ENCODE measurements at places on chromosomes 6 and 20.

GRCh38 chr6:154555073-154555677, 44.7 kb upstream of the CNKSR3 start:
- DNase-seq, result no peak

DNA sequence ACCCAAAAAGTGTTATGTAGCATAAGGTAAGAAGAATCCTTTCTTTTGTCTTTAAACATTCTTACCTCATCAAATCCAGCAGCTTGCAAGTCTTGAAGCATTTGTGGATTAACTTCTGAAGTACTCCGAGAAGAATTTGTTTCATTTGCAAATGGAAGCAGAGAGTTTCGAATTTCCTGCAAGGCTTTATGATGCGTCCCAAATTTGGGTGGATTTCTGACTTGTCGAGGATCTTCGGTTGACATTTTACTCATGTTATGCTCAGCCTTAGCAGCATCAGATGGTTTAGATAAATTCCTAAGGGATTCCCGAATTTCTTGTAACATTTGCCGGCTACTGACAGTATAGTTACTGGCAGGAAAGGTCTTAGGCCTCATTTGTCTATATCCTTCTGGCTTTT, 16.2 kb downstream of the LATS1 start:
- DNase-seq, result no peak

- no peak for DNase-seq
These were observed 112.6 kb upstream of the TRAF3IP2 start for GRCh38 chr6:111718326-111718725.

DNA sequence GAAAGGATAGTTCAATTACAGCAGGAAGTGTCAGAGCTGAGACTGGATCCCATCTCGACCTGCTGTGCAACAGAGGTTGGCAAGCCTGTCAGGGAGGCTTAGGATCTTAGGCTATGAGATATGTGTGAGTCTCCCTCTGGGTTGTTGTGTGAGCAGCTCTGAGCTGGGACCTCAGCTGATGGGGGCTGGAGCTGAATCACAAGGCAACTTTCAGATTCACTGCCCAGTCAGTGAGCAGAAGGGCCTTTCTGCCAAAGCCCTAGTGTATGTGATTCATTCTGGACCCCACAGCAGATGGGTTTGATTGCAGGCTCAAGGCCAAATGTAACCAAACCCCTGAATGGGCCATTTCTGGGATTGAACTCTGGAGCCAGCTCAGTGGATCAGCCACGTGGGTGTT, 4.5 kb downstream of the PI3 start:
- no peak for DNase-seq

GRCh38 chr6:28090917-28091586, 10.7 kb downstream of the ZNF165 start:
- DNase-seq, result no peak
